Cortex of kidney (tissue), 1 donor: ENCODE measurements at places on chromosomes 11 and 22.

DNA sequence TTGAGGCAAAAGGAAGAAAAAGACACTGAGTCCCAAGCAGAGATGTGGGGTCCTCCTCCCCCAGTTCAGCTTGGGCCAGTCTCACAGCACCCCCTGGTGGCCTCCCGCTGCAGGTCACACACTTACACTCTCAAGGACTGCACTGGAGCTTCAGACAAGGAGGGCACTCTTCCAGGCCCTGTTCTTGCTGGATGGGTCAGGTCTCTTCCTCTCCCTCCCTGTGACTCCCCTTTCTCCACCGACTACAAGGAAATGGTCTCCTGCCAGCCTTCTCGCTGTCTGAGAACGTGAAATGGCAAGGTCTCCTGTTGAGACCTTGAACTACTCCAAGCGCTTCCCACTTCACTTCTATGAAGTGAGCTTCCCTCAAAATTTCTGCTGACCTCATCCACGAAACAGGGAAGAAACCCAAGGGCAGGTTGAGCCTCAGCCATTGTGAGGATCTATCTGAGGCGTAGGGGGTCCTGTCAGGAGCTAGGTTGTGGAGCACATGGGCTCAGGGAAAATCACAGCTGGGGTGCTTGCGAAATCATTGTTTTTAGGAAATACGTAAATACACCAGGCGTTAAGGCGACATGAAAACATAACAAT is 11.2 kb upstream of the IGLL1 start:
- DNase-seq: no peak

- DNase-seq: no peak
Observed at GRCh38 chr11:61922539-61922938, 5.2 kb upstream of the RAB3IL1 start.

DNA sequence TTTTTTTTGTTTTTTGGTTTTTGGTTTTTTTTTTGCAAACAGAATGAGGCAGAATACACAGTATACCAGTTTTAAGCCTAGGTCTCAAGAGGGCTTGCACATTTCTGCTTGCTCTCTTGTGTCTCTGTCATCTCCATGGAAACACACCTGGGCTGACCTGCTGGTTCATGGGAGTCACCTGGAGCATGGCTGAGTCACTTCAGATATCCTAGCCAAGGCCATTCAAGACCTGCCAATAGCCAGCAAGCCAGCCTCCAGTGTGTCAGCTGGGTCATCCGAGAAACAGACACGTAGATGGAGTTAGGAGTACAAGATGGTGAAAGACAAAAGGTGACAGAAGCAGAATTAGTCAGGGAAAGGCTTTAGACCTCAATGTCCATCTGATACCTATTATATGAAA is 124.2 kb upstream of the SEZ6L start:
- DNase-seq: no peak

GRCh38 chr22:22219140-22219996 is 25.2 kb upstream of the VPREB1 start:
- no peak for DNase-seq

DNA sequence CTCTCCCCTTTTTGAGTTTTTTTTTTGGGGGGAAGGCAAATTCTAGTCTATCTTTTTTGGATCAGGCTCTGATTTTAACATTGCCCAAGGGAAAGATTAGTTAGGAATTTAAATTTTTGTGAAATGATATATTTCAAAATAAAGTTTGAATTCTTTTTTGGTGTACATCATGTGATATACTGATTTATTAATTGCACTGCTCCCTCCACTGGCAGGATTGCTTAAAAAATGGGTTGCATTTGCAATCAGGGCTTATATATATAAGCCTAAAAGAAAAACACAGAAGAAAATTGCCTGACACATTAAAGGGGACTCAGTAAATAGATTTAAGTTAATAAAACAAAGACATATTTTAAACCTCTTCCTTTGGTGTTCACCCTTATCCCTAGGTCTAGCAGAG is 1.2 kb downstream of the DYNC2H1 start:
- no peak for DNase-seq

- DNase-seq: no peak
Observed at GRCh38 chr11:971731-972365, 46.2 kb downstream of the AP2A2 start.

DNA sequence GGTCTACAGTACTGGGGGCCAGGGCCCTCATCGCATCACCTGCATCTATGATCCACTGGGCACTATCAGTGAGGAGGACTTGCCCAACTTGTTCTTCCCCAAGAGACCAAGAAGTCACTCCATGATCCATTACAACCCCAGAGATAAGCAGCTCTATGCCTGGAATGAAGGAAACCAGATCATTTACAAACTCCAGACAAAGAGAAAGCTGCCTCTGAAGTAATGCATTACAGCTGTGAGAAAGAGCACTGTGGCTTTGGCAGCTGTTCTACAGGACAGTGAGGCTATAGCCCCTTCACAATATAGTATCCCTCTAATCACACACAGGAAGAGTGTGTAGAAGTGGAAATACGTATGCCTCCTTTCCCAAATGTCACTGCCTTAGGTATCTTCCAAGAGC is 3.8 kb upstream of the PPFIBP2 start:
- no peak for DNase-seq

GRCh38 chr22:48647051-48647450 is 1180.6 kb downstream of the BRD1 start:
- DNase-seq: no peak

DNA sequence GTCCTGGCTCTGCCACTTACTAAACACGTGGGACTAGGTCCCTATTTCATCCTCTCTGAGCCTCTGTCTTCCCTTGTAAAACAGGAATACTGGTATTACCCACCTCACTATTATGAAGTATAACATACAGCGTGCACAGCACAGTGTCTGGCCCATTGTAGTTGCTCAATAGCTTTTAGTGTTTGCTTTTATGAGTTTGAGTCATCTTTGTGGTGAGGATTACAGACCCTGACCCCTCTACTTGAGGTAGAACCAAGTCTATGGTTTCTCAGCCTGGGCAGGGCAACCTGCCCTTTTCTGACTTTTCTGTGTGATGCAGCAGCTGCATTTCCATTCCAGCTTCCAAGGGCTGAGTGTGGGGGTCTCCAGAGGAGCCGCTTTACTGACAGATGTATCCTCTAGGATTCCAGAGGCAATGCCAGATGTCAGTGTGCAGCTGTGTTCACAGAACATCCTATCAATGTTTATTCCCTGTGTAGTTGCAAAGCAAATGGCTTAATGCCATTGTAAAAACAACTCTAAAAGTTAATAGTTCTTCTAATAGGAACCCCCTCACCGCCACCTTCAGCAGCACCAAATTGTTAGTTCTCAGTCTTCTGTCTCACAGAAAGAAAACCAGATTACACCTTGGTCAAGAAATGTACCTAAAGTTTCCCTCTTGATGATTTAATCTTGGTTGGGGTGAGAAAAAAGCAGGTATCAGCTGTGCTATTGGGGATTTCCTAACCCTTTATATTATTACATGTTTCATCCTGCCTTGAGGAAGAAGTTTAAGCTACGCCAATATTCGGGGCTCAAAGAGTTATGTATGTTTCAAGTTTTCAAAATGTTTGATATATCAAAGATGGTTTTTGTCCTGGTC is 16.8 kb downstream of the PRR5L start:
- DNase-seq: no peak

DNA sequence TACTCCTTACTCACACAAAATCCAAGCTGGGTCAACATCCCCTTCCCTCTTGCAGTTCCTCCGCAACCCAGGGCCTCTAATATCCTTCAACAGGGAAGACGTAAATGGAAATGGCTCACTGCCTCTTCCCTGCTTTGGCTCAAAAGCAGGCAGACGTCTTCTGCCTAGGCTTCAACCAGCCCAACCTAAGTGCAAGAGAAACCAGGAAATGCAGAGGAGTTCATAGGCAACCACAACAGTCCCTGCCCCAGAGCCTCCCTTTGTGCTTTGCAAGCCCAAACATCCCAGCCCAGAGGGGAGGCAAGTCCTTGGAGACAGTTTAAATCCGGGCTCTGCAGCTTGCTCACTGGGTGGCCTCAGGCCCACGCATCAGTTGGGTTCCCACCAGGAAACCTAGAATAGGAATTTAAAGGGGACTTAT is 33.3 kb downstream of the CD6 start:
- DNase-seq: no peak

DNA sequence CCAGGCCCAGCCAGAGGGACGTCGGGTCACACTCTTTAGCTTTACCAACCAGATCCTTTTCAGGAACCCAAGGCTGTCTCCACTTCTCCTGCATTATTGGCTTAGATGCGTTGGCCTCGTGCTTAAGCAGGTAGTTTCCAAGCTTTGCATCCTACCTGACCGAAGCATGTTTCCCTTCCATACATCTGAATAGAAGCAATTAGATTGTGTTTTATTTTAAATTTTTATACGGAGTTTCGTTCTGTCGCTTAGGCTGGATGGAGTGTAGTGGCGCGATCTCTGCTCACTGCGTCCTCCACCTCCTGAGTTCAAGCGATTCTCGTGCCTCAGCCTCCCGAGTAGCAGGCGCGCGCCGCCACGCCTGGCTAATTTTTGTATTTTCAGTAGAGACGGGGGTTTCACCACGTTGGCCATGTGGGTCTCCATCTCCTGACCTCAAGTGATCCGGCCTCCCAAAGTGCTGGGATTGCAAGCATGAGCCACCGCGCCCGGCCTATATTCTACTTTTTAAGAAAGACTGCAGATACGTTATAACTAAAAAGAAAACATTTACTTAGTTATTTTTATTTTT is 677 bp downstream of the DYNC2H1 start:
- DNase-seq: no peak

DNA sequence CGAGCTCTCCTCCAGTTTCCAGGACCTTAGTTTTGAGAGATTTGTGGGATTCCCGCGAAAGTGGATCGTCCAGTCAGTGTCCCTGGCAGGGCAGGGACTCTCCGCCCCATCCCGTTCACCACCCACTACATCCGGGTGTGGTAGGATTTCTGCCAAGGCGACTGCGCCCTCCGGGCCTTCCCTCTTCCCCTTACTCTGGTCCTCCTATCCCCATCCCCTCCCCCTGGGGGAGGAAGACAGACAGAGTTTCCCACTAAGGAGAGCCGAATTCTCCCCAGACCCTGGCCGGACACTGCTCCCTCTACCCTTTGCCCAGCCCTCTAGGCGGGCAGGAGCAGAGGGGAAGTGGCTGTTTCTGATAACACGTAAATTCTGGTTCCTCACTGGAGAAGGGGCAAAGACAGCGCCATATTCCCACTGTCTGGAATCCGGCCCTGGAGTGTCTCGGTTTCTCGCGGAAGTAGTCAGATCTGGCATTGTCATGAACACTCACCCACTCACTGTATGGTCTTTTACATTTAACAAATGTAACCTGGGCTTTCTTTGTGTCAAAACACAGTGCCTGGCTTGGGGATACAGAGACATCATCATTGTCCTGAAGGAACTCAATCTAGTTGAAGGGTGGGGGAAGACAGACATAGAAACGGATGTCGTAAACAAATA is 1.1 kb upstream of the NECTIN1 start:
- DNase-seq: no peak

DNA sequence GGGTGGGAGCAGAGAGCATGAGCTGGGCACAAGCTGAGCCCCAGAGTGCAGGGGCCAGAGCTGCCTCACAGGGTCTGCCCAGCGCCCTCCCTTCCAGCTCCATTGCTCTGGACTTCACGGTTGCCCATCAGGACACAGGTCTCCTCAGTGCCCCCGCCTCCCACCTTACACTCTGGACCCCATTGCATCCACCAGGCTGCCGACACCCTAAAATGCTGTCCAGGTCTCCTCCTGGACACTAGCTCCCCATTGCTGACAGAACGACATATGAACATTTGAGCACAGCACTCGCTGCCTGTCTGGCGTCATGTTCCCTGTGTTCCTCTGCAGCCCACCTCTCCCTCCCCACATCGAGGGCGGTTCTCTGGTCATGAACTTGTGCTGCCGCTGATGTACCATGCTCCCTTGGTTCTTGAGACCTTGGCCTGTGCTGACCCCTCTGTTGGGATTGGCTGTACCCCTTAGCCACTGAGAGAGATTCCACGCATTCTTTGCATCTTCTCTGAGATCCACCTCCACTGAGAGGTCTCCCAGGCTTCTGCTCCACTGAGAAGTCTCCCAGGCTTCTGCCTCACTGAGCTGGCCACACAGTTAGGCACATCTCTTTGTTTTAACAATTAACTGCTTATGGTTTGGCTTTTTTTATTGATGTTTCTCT is 34.2 kb upstream of the NECTIN1 start:
- DNase-seq: no peak

GRCh38 chr11:106249617-106250239 is 172.3 kb downstream of the AASDHPPT start:
- DNase-seq: no peak

DNA sequence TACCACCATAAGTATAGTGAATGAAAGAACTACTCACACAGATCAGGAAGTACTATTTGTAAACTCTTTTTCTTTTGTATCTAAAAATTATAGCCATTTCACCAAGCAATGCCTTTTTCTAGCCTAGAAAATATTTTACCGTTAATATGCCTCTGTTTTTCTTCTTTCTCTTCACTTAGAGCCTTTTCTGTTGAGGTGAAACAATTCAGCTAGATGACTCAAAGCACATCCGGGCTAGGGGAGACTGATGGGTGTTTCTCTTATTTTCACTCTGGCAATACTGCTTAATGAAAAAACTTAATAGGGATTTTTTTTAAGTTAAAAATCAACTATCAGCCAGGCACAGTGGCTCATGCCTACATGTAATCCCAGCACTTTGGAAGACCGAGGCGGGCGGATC is 93.3 kb downstream of the SGSM3 start:
- DNase-seq: no peak

GRCh38 chr11:122007601-122008071 is 108.4 kb downstream of the BLID start:
- DNase-seq: no peak

DNA sequence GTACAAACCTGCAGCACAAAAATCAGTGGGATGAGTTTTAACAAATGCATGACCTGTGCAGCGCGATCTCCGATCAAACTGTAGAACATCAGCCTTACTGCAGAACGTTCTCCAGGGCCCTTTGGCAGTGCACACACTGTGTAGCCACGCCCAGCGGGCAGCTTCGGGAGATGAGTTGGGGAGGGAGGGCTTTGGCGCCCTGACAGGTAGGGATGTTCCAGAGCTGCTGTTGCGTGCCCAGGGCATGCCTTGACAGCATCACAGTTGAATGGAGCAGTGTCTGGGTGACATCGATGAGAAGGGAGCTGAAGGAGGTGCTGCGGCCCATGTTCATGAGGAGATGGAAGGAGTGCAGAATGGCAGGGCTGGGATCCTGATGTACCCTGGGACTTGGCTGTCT is 80.2 kb downstream of the TBC1D22A start:
- DNase-seq: no peak

GRCh38 chr22:19195796-19196731 is 17.5 kb upstream of the SLC25A1 start:
- DNase-seq: no peak

- DNase-seq: no peak
Observed at GRCh38 chr22:25489947-25490346, 74.5 kb upstream of the GRK3 start.

DNA sequence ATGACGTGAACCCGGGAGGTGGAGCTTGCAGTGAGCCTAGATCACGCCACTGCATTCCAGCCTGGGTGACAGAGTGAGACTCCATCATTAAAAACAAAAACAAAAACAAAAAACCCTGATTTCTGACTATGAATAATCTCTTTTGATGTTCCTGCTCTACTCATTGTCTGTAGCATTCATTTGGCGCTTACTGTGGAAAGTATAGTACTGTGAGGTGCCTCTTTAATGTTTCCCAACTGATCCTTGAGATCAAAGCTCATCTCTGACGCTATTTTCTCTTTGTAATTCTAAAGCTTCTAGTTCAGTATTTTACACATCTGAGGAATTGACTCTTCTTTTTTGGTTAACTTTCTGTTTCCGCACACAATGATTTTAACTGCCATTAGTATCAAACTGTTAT is 60.0 kb downstream of the GRK3 start:
- no peak for DNase-seq

GRCh38 chr11:74559934-74560309 is 32.5 kb upstream of the POLD3 start:
- no peak for DNase-seq
